Stimulated activated CD8-positive, alpha-beta memory T cell treated with anti-CD3 and anti-CD28 coated beads, Interleukin-7, amount 100 ng/mL, for 24 hours (primary cell): ENCODE measurements at places on chromosomes 6 and 20.

DNA sequence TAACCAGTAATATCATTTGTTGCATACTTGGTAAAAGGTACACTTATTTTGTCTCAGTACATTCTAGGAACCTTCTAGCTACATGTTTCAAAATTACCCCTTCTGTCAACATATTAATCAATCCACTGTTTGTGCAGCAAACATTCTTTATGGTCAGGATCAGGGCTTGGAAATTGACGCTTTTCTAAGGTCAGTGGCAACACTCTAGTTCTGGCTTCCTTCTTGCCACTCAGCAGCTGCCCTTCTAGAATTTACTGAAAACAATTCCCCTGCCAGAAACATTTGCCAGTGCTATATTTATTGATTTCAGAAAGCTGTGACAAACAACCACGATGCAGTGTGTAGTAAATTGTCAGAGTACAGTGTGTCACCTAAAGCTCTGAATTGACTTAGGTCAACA lies 84.7 kb upstream of the FBXL4 start:
- DNase-seq = no peak

DNA sequence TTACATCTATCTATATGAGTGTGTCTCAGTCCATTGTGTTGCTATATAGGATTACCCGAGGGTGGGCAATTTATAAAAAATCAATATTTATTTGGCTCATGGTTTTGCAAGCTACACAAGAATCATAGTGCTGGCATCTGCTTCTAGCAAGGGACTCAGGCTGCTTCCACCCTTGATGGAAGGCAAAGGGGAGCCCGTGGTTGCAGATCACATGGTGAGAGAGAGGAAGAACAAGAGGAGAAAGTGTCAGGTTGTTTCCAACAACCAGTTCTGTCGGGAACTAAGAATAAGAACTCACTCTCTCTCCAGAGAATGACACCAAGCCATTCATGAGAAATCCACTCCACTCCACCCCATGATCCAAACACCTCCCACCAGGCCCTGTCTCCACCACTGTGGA lies 48.2 kb upstream of the TENT5A start:
- no peak for DNase-seq

GRCh38 chr6:54072635-54073313 lies 38.5 kb upstream of the MLIP start:
- DNase-seq = no peak

- no peak for DNase-seq
Measured at GRCh38 chr6:106612671-106613416, 16.5 kb downstream of the RTN4IP1 start.

DNA sequence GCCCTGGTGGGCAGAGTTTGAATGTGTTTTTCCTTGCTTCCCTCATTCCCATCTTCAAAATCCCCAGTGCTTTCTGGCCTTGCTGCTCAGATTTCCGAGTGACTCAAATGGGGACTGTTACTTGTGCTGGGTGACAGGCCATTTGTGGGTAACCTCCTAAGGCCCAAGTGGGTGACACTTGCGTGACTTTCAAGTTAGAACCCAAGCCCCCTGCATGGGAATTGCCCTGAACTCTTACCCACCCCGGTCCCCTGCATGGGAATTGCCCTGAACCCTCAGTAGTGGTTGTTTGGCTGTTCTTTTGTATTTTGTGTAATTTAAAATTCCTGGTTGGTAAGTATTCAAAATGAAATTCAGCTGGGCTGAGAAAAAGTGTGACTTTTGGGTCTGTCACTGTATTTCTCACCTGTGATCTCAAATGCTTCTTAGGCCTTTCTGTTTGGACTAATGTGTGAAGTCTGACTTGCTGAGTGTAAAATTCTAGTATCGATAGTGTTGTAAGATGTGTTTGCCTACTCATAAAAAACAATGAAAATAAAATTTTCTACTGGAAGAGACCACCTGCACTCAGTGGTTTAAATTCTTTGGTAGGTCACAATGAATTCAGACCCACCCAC lies 12.4 kb upstream of the RBM38 start:
- DNase-seq = no peak

GRCh38 chr20:6582449-6582848 lies 185.0 kb upstream of the BMP2 start:
- DNase-seq = no peak

DNA sequence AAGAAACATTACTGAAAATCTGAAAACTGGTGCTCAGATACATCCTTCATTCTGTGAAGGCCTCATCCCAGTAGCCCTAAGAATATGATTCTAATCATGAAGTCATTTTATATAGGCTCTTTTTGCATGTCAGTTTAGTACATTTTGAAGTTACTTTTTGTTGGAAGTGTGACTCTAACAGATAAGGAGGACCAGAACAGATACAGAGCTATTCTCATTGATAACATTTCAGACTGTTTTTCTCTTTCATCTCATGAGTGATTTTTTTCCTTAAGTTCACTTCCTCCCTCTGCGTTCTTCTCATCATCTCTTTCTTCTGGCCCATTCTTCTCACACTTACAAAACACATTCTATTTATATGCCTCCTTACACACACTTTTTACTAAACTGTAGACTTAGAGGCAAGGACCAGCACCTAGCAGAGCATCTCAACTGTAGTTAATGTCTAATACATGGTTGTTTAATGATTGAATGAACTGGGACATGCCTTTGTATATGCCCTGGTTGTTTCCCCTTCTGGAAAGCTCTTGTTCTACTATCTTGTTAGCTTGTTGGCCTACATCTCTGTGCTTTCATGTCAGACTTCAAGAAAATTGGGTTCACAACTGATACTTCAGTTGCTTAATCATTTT lies 8.7 kb downstream of the CTNNBL1 start:
- no peak for DNase-seq

DNA sequence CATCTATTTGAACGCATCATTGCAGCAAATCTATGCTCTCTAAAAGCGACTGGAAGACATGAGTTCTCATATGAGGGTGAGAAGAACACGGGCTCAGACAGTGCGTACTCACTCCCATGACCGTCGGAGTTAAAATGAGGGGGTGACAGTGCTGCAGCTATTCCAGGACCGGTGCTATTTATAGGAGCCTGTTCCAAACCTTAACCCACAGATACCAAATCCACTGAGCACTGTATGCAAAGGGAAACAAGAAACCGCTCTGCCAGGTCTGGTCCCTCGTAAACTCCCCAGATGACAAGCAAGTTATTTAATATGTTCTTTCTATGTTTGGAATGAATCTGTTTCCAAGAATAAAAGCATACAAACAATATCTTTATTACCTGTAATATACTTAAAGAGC lies 22.9 kb downstream of the PPP1R3G start:
- no peak for DNase-seq

- no peak for DNase-seq
Measured at GRCh38 chr6:144292372-144292771, 7.2 kb downstream of the UTRN start.

DNA sequence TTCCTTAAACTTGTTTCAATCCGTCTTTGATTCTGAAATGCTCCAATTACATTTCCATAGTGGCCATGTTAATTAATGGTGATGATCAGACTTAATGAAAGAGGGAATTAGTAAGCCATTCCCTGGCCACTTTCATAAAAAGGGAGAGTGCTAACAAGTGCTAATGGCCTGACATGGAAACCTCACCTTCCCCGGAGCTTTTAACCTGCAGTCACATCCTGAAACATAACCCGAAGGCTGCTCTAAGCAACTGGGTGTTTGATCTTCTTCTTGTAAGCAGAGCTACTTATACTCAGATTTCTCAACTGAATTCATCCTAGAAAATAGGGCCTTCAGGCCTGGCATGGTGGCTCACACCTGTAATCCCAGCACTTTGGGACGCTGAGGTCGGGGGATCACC lies 67.1 kb upstream of the ZMYND8 start:
- DNase-seq = no peak
